Sciatic nerve (tissue), 2 donors: ENCODE measurements at places on chromosomes 3 and 15. TPM values are rescaled to one million over a fixed set of nuclear protein-coding genes. Genes with fewer than 3 reads are reported as not detected.

Gene SKIC8
- 48.2 TPM for total RNA-seq

GRCh38 chr15:48925714-48926223 is 38.0 kb downstream of the SHC4 start:
- no peak for DNase-seq

DNA sequence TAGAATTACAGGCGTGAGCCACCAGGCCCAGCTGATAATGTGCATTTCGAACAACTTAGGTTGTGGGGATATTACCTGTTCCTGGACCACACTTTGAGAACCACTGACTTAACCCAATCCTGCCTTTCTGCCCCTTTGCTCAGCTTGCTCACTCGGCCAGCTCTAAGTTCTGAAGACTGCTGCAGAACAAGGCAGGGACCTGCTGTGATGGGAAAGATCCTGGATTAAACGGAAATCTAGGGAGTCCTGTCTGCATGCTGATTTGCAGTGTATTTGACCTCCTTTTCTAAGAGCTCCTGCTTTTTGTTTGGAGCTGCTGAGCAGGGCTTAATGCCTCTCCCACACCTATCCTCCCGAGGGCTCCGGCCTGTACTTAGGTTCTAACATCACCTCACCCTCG is 2.9 kb downstream of the LTK start:
- no peak for DNase-seq

- DNase-seq = no peak
These were observed 58.6 kb downstream of the MB21D2 start for GRCh38 chr3:192858849-192859585.

Gene LRRC49
- 11.5 TPM for total RNA-seq

DNA sequence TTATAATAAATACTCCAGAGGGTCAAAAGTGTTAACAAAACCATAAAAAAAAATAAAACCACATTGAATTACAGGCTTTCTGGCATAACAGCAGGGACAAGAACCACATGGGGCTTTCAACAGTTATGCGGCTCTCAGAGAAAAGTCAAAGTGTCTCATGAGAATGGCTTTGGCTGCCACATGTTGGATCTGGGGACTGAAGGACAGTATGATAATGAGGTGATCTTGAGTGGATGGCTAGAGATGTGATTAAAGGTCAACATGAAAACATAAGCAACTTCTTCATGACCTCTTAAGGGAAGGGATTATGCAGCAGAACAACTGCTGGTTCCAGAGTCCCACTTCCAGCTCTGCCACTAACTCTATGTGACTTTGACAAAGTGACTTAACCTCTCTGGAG is 5.2 kb downstream of the RAB27A start:
- DNase-seq = no peak

- no peak for DNase-seq
These were observed 131.8 kb upstream of the TOPAZ1 start for GRCh38 chr3:44109771-44110361.

- DNase-seq = no peak
These were observed 34.7 kb upstream of the GCSAM start for GRCh38 chr3:112167758-112168157.

DNA sequence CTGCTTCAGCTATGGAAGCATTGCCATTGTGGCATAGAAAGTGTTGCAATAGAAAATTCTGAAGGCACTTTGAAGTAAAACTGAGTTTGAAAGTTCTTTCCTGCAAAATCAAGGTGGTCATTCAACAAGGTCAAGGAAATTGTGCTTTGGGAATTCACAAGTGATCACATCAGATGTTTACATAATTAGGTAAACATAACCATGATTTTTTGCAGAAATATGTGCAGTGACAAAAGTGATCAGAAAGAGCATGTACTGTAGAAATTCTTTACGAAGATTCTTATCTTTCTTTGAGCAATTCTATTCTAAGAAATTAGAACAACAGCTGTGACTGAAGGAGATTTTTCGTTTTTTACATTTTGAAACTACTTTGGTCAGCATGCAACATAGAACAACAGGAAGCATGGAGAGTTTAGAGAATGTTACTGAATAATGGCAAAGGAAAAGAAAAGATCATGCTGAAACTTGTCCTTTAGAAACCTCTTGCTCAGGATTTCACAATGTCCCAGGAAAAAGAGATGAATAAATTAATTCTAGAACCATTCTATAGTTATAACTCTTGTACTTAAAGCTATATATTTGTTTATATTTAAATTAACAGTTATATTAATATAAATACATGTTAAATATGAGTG is 643.4 kb upstream of the ARPP21 start:
- DNase-seq = no peak

GRCh38 chr3:125220183-125220582 is 7.6 kb upstream of the SLC12A8 start:
- DNase-seq = no peak

GRCh38 chr15:52255008-52255407 is 40.6 kb downstream of the MYO5C start:
- DNase-seq = no peak

GRCh38 chr15:33852570-33852969 is 115.7 kb upstream of the CHRM5 start:
- DNase-seq = no peak

Gene IL16
- total RNA-seq = 54.0 TPM

GRCh38 chr3:191398607-191399006 is 62.4 kb upstream of the PYDC2 start:
- DNase-seq = no peak

DNA sequence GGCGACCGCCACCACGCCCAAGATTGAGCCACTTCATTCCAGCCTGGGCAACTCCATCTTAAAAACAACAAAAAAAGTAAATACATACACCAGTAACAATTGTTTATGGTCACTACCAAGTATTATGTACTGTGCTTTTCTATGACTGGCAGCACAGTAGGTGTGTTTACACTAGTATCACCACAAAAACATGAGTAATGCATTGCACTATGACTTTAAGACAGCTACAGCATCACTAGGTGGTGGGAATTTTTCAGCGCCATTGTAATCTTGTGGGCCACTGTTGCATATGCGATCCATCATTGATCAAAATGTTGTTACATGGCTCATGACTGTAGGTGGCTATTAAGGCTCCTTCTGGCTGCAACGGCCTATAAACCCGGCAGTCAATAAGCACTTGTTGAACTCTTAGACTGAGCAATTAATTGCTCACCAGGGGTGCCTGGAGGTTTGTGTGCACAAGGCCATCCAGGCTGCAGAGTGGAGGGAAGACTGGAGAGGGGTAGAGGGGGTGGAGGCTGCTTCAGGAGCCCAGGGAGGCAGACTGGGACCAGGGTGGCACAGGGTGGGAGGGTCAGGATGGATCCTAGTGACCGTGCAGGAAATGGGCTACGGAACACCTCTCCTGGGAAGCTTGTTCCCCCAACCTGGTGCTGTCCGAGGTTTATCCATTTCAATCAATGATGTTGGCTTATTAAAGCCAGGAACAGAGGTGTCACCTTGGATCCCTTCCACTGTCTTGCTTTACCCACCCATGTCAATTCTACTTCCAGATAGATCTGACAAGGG is 17.9 kb upstream of the COPG1 start:
- DNase-seq = no peak

DNA sequence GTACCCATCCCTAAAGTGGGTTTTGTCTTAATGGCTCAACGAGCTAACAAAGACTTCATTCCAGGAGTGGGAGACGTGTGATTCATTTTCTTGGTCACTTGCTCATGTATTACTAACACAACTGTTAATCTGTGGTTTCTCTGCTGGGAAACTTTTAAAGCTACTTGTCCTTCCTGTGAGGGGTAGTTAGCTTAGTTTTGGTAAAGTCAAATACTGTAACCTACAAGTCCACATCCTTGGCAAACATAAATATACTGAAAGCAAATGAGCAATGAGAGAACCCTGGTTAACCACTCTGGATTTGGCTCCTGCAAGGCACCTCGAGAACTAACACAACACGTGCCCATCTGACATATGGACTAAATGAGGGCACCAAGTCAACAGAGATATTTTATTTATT is 19.9 kb downstream of the NOX5 start:
- DNase-seq = no peak

Gene CLSTN2
- 5.1 TPM for total RNA-seq

Gene COL6A5
- total RNA-seq = not detected

- DNase-seq = no peak
These were observed 558 bp upstream of the SLC30A4 start for GRCh38 chr15:45523166-45523460.

Gene NLGN1
- total RNA-seq = 26.0 TPM

- peak; percentile 62 for DNase-seq
These were observed 447.5 kb downstream of the IGSF11 start for GRCh38 chr3:118587037-118587741.

DNA sequence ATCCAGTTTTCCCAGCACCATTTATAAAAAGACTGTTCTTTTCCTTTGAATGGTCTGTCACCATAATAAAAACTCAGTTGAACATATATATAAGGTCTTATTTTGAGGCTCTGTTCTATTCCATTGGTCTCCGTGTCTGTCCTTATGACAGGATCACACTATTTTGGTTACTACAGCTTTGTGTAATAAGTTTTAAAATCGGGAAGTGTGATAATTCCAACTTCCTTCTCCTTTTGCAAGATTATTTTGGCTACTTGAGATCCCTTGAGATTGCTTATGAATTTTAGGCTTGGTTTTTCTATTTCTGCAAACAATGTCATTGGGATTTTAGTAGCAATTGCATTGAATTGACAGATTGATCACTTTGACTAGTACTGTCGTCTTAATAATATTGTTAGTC is 35.7 kb downstream of the SACM1L start:
- DNase-seq = no peak

Gene CAMK2N2
- 0.53 TPM for total RNA-seq

GRCh38 chr3:140953028-140953960 is 11.7 kb downstream of the SLC25A36 start:
- no peak for DNase-seq

DNA sequence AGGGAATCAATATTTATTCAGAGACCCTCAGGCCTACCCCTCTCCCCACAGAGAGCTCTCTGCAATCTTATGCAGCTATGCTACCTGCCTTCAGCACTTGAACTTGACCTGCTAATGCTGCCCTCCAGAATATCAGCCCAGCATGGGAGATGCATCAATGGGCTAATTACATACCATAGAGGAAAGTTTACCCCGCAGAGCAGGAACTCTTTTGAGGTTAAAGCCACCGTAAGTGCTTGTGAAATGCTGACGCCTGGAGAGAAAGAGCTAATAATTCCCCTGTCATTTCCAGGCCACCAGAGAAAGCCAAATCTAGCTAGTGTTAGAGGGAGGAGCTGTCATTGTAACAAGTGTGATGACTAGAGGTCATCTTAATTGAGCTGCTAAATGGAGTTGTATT is 127.5 kb downstream of the CHST2 start:
- DNase-seq = no peak

Gene ZNF385D
- 32.3 TPM for total RNA-seq

Gene ACTRT3
- total RNA-seq = 2.3 TPM

DNA sequence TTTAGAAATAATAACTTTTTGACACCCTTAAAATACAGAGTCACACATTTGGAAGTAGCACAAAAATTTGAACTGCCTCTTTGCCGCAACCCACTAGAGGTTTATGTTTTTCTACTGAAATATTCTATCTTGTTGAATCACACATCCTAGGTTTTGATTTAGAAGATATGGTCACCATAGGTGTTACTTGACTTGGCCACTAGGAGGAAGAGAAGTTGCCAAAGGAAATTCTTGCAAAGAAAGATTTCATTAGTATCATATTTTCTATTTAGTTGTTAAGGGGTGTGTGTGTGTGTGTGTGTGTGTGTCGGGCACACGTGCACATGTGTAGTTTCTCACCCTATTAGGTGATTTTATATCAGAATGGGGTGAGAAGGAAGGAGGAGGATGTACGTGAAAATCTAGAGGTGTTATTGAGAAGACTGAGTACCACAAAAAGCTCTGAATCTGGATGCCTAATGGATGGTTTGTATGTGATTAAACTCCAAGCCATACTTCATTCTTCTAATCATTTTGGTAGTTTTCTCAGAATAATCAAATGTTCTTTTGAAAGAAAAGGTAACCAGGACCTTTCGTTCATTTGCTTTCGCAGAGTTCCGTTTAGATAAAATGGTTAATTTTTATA is 31.5 kb downstream of the ZFAND6 start:
- no peak for DNase-seq

- no peak for DNase-seq
These were observed 141.2 kb downstream of the NEK11 start for GRCh38 chr3:131167867-131168266.

DNA sequence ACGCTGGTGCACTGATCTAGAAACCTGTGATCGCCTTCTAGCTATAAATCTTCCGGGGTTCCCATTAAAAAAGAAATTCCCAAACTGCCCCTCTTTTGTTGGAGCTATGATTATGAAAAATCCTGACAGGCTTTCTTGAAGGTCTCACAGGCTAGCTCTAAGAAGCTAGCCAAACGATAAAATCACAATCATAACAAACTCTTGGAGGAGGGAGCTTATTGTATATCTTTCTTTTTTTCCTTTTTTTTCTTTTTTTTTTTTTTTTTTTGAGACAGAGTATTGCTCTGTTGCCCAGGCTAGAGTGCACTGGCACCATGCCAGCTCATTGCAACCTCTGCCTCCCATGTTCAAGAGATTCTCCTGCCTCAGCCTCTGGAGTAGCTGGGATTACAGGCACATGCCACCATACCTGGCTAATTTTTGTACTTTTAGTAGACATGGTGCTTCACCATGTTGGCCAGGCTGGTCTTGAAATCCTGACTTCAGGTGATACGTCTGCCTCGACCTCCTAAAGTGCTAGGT is 72.0 kb downstream of the MYO1E start:
- peak; percentile 72 for DNase-seq
